NCI-H2227 treated with DMSO at 0.1 percent for 48 hours (cell line): ENCODE measurements at places on chromosomes 2 and 18.
A peak's percentile ranks its signal among the peaks of the same experiment; 100 is the strongest.

DNA sequence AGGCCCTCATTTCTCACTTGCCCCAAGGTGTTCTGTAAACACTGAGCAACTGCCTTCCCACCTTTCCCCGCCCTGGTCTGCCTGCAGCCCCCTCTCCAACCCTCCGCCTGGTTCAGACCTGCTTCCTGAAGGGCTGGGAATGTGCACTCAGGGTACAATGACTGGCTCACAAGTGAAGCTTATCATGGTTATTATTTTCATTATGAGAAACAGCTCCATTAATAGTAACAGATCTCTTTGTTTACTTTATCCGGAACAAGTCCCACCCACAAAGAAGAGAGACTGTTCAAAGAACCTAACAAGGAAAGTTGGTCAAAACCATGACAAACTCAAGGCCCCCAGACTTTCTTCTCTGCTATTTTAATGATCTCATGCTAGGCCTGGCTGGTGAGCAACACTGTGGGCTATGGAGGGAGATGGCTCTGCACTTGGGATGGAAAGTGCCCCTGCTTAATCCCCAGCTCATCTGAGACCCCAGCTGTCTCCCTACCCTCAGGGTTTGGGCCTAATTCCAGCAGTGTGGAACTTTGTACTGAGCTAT, 36.7 kb downstream of the ARHGAP25 start:
- DNase-seq: no peak

DNA sequence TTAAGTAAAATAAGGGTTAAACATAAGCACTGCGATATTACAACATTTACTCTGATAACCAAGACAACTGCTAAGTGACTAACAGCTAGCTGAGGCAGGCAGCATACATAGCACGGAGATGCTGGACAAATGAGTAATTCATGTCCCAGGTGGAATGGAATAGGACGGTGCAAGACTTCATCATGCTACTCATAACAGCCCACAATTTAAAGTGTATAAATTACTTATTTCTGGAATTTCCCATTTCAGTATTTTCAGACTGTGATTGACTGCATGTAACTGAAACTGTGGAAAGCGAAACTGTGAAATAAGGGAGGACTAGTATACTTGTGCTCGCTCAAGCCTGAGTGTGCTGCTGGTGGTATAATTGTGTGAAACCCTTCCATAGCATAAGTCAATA, 12.9 kb downstream of the IER3IP1 start:
- no peak for DNase-seq

GRCh38 chr18:74114116-74114515, 33.5 kb downstream of the FBXO15 start:
- no peak for DNase-seq

DNA sequence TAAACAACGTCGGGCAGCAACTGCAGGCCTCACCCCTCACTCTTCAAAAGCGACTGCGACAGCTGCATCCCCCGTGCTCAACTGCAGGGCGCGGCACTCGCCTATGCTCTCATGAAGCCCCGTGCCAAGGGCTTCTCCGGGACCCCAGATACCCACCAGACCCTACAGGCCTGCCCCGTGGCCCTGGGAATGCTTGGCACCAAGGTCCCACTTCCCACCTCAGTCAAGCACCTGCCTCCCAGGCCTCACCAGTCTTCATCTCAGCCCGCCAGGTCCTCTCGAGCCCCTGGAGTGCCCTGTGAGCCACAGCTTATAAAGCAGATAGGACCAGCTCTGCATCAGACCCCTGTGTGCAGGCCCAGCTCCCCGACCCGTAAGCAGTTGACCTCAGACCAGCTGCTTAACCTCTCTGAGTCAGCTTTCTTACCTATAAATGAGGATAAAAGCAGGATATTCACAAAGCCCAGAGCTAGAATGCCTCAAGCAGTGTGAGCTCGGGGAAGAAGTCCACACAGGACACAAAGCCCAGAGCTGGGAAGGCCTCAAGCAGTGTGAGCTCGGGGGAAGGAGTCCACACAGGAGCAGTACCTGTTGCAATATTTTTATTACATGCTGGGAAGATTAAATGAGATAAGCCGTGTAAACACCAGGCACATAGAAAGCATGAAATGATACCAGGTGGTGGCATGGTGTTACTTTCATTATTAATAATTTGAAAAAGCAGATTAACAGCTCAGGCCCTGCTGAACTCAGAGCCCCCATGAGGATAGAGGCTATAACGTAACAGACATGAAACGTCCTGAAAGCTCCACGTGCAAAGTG, 96.9 kb downstream of the HDAC4 start:
- no peak for DNase-seq

- DNase-seq: no peak
Measured at GRCh38 chr18:5574843-5575242, 31.0 kb upstream of the EPB41L3 start.

GRCh38 chr2:85588645-85589044, 4.4 kb downstream of the VAMP5 start:
- no peak for DNase-seq

GRCh38 chr18:44799907-44800421, 119.3 kb downstream of the SETBP1 start:
- no peak for DNase-seq

GRCh38 chr2:143193121-143193520, 63.9 kb downstream of the ARHGAP15 start:
- DNase-seq: no peak

GRCh38 chr2:83674050-83674449, 785.0 kb downstream of the SUCLG1 start:
- DNase-seq: no peak

DNA sequence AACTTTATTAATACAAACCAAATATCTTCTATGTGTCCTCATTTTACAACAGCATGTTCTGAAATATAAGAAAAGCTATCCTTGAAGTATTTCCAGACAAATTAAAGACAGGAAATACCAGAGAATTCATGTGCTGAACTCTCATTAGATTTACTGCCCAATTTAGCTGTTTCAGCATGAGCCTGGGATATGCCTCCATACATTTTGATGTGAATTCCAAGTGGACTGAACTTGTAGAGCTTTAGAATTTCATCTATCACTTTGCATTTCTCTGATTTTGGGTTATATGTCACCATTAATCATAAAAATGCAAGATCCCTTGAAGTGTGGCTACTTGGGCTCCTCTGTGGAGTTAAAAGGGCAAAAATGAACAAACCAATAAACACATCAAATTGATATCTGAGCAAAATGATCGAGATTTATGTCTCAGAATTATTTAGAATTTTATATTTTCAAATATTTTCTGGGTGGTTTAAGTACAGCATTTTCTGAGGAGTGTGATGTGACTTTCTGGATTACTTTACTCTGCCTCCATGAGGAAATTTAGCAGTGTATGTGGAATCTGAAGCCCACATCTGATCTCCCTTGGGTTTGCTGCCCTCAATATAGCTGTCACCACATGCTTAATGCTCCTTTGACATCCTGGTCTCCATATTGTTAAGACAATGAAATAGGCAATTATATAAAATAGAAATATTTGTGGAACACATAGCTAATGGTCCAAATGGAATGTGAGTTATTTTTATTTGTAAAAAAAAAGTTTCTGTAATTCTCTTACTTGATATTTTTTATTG, 206.6 kb upstream of the RBMS1 start:
- DNase-seq: no peak

DNA sequence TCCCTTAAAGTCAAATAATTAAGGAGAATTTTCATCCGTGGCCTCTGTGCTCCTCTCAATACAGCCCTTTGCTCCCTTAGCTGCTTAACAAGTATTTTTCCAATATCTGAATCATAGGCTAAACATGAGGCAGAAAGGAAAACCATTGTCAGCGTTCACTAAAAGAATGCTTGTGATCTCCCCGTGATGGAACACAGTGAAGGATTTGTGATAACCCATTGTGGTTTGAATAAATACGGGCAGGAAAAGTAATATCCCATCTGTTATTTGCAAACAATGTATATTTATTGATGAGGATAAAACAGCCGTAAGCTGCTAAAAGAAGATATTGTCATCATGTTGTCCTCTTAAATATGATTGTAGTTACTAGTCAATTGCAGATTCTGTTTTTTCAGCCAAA, 258.1 kb downstream of the NAPG start:
- DNase-seq: no peak

DNA sequence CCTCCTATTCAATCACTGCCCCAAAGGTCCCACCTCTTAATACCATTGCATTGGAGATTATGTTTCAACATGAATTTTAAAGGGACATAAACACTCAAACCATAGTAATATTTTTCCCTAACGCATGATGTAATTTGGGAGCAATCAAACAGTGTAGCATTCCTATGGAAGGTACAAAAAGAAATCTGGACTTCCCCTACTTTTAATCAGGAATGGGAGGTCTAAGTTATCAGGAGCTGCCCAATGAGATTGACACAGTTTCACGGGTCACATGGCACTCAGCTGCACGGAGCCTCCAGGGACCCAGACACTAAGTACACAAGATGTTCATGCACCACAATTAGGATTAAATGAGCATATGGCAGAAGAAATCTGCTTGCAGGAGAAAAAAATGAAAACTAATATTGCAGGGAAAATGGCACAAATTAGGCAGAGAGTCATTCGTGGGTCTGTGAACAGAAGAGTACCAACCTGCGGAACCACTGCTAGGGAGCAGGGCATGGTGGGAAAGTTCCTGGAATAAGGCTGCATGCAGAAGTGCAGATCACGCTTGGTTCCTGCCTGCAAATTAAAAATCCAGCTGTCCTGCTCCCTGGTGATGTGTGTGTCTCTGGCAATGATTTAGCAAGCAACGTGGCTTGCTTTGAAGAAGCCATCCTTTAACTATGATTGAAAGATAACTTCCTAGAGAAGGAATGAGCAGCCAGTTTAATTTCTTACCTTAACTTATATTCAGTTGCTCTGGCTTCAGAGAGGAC, 326.6 kb upstream of the ID2 start:
- no peak for DNase-seq

DNA sequence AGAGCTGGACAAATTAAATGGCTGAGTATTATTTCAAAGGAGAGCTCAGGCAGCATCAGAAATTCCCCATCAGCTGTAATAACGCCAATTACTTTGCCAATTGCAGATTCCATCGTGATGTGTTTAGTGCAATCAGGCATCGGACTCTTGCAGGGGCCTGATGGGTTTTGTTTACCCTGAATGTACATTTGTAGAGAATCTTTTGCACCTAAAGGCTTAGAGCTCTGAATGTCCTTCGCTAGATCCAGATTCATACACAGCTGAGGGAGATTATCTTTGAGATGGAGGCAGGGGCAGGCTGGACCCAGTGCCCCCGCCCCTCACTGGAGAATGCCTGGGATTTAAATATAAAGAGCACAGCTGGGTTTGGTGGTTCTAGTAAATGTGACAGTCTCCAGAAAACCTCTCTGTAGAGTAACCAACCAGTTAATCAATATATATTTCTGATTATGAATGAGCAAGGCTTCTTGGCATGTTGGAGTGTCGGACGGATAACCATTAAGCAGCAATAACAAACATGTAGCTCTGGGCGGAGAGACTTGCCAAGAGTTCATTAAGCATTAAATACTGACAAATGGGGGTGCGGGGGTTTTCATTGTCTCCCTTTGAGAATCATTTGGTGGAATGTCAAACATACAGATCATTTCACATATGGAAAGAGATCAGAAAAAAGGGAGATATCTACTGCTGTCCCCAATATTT, 200.9 kb downstream of the SETBP1 start:
- peak; percentile 13 for DNase-seq

- DNase-seq: no peak
Measured at GRCh38 chr2:240871071-240871958, 2.7 kb downstream of the AGXT start.

DNA sequence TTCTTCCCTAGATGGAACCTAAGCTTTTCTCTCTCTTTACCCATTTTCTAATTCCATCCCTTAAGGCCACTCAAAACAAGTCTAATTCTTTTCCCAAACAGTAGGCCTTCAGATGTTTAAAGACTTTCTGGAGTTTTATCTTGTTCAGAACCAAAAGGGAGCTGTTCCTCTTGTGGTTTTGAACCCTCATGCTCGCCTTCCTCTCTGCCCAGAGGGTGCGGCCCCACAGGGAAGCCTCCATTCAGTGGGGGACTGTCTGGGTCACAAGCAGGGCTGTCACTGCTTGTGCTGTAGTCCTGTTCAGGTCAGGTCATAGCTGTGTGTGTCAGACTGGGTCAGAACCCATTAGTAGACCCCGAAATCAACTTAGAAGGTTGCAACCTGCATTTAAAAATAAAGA, 56.5 kb downstream of the TET3 start:
- DNase-seq: no peak

DNA sequence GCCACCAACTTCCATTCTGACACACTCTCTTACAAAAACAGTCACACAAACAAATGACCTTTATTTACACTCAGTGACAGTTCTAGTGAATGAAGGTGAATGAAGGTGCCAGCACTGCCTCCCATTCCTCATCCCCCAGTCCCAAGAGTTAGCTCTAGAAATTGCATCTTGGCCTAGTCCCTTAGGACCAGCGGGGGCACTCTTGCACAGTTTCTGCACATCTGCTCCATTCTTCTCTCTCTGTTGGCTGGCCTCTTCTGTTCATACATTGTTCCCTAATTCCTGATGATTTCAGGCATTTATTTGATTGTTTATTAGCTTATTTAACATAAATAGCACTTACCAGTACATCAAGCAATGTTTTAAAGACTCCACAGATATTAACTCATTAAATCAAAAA, 30.9 kb downstream of the GAREM1 start:
- DNase-seq: peak; percentile 14

DNA sequence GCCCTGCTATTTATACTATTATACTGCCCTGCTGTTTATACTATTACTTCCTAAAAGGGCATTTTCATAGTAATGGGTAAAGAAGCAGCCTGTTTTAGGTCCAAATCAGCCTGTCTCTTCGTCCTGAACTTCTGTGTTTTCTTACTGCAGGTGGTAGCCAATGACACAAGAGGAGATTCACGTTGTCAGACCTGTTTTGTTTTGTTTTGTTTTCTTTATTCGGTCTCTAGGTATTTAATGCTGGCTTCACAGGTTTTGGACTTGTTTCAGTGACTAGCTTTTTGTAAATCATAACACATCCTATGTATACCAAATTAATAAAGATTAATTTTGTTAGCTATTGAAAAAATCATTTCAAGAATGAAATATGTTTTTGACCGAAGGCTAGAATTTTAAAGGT, 116.4 kb downstream of the MAP3K20 start:
- no peak for DNase-seq

- no peak for DNase-seq
Measured at GRCh38 chr18:10013621-10014543, 100.1 kb downstream of the VAPA start.

DNA sequence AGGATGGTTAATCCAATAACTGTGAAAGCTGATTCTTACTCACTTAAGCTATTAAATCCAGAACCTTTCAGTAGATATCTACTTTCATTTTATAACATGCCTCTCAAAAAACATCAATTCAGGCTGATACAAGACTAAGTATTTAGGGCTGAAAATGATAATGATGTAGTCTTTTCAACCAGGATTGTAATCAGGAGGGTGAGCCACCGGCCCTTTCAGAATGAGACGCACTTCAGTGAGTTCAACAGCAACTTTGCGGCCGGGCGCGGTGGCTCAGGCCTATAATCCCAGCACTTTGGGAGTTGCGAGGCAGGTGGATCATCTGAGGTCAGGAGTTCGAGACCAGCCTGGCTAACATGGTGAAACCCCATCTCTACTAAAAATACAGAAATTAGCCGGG, 30.4 kb downstream of the RBMS1 start:
- no peak for DNase-seq

GRCh38 chr2:23803264-23803964, 123.5 kb downstream of the ATAD2B start:
- DNase-seq: no peak

- no peak for DNase-seq
Measured at GRCh38 chr2:61758159-61758558, 95.7 kb downstream of the FAM161A start.

- no peak for DNase-seq
Measured at GRCh38 chr2:10721396-10722251, at the start of gene ATP6V1C2. Gene ATP6V1C2 (plus strand): TSS chr2:10721630. CDS start chr2:10722850, 1,220 bp downstream.
